Astrocyte of the spinal cord (primary cell): ENCODE measurements at places on chromosomes 7 and 10.

- no peak for DNase-seq
Measured at GRCh38 chr10:117541405-117541908, 1.1 kb upstream of the EMX2 start.

GRCh38 chr10:110730345-110731050 is 86.4 kb downstream of the RBM20 start:
- DNase-seq: no peak

GRCh38 chr7:69837387-69838068 is 239.3 kb downstream of the AUTS2 start:
- peak; percentile 62 for DNase-seq

GRCh38 chr10:87635498-87636312 is 24.0 kb upstream of the PAPSS2 start:
- peak; percentile 62 for DNase-seq

- no peak for DNase-seq
Measured at GRCh38 chr7:144584726-144585125, 181.2 kb upstream of the NOBOX start.

DNA sequence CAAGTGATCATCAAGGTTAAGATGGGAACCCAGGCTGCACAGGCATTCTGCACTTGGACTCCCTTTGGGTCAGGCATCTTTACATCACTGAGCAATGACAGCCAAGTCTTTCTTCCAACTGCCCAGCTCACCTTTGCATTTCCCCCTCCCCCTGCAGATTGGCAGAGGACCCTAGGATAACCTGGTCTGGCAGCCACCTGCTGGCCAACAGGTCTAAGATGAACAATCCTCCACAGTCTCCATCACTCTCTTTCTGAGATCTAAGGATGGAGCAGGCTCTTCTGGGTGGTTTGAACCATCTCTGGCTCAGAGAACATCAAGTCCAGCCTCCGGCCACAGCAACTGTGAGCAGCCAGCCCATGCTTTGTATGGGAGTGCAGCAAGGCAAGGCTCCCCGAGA is 75.8 kb downstream of the RAB11FIP2 start:
- DNase-seq: no peak

- DNase-seq: no peak
Measured at GRCh38 chr10:32328499-32328898, 18.5 kb downstream of the EPC1 start.

DNA sequence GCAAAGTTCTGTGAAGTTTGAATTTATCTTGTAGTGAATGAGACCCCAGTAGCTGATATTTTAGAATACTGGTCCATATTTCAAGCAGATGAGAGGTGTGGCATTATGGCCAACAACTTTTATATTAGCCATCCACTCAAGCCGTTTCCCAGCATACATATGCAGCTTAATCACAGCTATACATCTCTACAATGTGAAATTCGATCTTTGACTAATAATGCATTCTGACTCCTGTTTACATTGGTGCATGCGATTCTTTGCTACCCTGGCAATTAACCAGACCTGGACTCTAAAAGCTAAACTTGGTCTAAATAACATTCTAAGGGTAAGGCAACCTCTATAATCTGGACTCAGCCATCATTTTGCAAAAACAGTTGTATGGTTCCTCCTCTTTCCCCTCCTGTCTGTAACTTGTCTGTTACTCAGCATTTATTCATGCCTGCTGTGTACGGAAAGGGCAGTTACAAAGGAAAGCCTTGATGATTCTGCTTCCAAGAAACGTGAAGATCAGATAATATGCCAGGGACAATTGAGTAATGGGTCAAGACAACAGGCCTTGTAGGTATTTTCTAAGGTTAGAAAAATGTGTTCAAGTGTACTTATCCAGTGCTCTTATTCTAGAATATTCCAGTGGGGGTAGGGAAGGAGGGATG is 50.6 kb downstream of the PNLIPRP2 start:
- DNase-seq: no peak

DNA sequence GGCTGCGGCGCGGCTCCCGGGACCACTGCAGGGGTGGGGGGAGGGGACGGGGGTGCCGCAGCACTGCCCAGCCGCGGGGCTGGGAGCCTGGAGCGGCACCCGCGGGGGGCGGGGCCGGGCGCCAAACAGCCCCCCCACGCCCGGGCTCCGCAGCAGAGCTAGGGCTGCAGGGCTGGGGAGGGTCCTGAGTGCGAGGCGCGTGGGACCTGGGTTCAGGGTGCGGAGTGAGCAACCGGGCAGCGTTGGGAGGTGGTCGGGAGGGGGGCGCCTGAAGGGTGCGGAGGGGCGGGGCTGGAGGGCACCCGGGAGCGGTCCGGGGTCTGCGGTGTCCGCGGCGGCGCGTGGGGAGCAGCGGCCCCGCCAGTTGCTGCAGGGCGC is 528 bp downstream of the CAMK2G start:
- DNase-seq: no peak

DNA sequence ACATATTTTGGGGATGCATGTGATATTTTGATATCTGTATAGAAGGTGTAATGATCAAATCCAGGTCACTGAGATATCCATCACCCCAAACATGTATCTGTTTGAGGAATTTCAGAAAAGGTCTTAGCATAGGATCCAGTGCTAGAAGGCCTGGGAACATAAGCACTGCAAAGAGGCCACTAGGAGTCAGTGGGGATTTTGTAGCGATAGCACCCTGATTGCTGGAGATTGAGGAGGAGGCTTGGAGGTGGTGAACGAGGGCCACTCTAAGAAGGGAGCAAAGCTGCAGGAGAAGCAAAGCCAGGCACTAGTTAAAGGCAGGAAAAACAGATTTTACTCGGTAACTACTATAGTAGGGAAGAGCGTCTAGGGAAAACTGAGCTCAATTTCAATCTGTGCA is 324.0 kb downstream of the LHFPL3 start:
- no peak for DNase-seq

- DNase-seq: no peak
Measured at GRCh38 chr10:96651998-96652431, 65.2 kb upstream of the TM9SF3 start.

DNA sequence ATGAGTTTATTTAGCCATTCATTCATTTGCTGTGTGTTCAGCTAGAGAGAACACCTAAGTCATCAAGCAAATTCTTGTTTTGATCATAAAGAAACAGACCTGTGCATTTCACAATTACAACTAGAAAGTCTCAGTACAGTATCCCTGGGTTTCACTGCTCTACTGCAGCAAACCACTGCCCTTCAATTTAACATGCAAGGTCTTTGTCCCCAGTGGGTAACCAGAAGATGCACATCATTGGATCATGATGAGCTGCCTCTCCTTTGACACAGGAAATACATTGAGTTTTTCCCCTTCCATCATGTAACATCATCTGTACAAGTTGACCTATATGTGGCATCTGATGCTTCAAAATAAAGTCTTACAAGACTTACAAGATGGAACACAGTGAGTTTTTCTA is 70.5 kb upstream of the MRLN start:
- no peak for DNase-seq

- no peak for DNase-seq
Measured at GRCh38 chr7:127584648-127585043, 750 bp downstream of the GCC1 start.

DNA sequence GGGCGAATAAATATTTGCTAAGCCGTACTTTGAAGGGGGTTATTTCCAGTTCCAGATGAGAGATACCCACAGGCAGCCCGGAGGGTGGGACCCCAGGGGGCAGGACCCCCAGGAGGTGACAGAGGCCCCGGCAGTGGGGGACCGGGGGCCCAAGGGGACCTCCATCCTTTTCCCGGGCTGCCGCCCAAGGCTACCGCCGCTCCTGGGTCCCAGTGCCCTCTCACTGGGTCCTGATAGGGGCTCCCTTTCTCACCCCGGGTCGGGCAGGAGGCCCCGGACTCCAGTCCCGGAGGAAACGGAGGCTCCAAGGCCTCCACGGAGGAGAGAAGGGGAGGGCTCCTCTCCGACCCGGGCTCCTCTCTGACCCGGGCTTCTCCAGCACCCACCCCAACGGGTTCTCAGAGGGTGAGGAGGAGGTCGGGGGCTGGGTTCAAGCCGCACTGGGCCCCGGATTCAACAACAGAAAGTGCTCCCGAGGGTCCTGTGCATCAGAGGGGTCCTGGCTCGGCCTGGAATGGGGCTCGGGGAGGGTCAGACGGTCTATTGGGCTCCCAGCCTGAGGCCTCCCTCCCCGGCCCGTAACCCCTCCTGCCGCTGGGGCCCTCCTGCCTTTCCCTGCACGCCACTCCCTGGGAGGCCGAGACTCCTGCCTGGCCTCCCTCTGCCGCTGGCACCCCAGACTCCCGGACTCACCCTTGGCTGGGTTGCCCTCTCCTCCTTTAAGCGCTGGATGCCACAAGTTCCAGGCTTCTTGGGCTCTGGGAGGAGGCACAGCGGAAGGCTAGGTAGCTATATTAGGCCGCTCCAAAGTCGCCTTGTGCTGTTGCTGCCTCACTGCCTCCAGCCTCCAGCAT is 62.5 kb downstream of the ZNF37A start:
- DNase-seq: no peak

GRCh38 chr10:88582411-88582805 is 710 bp downstream of the RNLS start:
- no peak for DNase-seq
